Right kidney (tissue), 9 donors: ENCODE measurements at places on chromosomes 12 and 14.

DNA sequence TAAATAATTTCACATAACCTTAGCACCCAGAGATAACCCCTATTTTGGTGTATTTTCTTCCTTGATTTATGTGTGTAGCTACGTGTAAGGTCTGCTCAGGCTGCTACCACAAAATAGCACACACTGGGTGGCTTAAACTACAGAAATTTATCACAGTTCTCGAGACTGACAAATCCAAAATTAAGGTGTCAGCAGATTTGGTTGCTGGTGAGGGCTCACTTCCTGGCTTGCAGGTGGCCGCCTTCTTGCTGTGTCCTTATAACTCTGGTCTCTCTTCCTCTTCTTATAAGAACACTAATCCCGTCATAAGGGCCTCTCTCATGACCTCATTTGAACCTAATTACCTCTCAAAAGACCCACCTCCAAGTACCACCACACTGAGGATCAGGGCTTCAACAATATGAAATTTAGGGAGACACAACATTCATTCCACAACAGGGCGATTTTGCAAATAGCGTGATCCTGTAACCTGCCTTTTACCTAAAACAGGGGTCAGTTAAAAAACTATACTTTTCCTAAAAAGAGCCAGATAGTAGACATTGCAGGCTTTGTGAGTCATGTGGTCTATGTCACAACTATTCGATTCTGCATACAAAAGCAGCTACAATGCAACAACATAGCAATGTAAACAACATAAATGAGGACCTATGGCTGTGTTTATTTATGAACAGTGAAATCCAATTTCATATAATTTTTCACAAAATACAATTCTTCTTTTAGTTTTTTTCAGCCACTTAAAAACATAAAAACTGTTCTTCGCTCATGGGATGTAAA is 371.7 kb downstream of the DPF3 start:
- DNase-seq: no peak

DNA sequence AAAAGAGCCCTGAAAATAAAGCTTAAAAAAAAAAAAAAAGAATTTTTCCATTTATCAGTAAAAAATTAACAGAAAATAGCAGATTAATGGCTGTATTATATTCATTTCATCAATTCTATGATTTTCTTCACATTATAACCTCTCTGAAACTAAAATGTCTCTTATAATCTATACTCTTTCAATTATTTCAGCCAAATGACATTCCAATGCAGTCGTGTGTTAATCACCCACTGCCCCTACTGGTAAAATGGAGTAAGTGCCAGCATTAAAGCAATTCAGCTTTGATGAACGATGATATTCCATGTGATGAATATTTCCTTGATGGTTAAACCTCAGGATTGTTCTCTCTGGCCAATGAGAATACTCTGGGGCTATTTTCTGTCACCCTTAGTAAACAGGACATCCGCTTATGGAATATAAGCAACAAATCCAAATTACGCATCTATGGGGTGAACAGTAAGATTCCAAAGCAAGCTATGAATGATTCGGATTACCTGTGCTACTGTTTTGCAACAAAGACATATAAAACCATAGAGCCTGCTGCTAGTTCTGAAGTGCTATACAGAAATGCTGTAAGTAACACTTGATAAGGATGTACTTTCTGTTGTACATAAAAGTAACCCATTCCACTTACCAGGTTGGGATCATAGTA is 20.3 kb upstream of the SYCP3 start:
- no peak for DNase-seq

GRCh38 chr12:79566452-79567174 is 124.2 kb downstream of the PAWR start:
- no peak for DNase-seq

DNA sequence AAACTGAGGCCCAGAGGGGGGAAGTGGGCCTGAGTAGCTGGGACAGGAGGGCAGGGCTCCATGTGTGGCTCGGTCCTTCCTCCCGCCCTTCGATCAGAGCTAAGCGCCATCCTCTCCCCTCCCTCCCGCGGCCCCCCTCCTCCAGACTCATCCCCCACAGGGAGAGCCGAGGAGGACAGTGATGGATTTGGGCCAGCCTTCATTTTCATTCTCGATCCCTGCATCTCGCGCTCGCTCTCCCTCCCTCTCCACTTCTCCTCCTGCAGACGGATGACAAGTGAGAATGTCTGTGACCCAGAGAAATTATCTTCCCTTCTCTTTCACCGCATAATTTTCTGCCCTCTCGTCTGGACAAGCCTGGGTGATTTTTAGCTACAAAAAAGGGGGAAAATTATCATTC is 183.3 kb downstream of the RBM19 start:
- no peak for DNase-seq

DNA sequence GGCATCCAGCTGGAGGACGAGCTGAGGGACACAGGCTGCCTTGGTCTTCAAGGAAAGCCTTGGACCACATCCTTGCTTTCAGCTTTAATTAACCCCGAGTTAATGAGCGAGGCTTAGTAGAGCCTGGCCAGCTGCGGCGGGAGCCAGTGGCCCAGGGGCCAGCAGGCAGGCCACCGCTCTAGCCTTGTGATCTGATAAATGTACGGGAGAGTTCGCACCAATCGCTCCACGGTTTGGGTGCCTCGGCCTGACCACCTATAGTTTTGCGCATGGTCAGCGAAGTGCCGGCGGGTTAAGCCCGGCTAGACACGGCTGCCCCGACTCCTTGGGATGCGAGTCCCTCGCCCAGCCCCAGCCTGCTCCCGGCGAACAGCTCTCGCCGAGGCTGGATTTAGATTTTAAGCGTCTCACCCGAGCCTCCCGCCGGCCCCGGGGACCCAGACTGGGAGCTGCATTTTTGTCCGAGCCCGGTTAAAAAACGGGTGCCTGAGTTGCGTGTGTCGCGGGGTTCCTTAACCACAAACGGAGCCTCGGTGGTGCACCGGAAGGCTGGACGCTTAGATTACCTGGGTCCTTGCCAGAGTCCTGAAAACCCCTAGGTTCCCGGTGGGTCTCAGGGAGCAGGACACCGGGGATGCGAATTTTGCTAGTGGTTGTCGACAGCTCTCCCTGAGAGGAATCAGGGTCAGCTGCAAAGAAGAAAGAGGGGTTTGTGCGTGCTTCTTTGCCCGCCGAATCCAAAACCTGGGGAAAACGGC is 2.9 kb upstream of the HOXC12 start:
- DNase-seq: peak; percentile 70

- DNase-seq: no peak
Measured at GRCh38 chr12:53174881-53175491, 5.5 kb upstream of the ZNF740 start.

- peak; percentile 45 for DNase-seq
Measured at GRCh38 chr12:14157088-14157747, 175.8 kb upstream of the GRIN2B start.

DNA sequence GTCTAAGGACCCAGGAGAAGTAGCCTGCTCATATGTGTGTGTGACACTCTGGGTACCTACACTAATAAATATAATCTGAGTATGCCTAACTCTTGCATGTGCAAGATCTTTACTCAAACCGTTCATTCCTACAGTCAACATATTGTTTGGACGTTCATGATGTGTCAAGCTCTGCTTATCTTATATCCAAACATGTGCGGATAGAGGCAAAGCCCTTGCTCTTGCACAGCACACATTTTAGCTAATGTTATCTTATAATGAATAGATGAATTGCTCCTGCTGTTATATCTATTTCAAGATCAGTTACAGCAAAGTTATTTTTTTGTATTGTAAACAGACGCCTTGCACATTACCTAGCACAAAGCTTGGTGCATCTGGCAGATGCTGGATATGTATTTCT is 228.4 kb upstream of the FLRT2 start:
- no peak for DNase-seq

GRCh38 chr12:130459916-130460315 is 122.2 kb downstream of the PIWIL1 start:
- DNase-seq: no peak

- no peak for DNase-seq
Measured at GRCh38 chr14:51928568-51928967, 60.8 kb upstream of the RTRAF start.

DNA sequence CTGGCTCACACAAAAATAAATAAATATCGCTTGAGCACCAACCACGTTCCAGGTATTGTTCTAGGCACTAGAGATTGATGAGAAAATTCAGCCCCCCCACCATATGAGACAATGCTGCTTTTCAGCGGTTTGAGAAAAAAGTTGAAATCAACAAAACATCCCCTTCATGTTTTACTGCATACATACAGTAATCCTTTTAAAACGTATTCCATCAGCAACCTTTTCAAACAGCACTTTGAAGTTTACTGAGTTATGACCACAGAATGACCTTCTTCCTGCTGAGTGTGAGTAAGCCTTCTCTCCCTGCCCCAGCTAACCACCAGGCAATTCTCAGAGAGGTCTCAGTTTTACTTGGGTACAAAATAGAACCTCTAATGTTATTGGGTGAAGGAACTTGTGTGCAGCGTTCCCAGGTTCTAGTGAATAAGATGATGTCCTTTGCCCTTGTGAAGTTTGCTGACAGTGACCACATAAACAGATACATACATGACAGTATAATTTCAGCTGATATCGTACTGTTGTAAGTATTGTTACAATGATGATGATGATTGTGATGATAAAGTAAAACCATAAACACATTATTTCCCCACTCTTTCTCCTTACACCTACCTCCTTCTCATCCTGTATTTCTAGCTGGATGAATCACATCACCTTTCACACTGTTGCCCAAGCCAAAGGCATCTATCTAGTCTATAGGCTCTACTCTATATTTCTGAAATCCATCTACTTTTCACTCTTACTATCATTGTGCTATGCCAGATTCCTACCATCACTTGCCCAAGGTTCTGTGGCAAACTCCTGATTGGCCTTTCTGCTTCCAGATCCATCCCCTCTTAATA is 124.4 kb upstream of the KRR1 start:
- DNase-seq: no peak

DNA sequence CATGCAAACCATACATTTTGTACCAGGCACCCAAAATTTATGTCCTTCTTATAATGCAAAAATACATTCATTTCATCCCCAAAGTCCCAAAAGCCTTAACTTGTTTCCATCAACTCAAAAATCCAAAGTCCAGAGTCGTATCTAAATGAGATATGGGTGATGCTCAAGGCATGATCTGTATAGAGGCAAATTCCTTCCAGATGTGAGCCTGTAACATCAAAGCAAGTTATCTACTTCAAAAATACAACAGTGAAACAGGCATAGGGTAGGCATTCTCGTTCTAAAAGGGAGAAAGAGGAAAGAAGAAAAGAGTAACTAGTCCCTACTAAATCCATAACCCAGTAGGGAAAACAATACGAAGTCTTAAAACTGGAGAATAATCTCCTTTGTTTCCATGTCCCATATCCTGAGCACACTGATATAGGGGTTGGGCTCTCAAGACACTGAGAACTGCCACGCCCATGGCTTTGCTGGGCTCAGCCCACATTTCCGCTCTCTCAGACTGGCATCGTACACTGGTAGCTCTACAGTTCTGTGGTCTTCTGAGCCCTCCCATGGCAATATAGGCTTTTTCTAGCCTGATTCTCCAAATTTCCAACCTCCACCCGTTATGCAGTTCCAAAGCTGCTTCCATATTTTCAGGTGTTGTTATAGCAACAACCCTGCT is 232.8 kb downstream of the TMTC2 start:
- DNase-seq: no peak
